ENCODE measurements at places on chromosomes 2 and 18. TPM values are rescaled to one million over a fixed set of nuclear protein-coding genes. Genes with fewer than 3 reads are reported as not detected.

DNA sequence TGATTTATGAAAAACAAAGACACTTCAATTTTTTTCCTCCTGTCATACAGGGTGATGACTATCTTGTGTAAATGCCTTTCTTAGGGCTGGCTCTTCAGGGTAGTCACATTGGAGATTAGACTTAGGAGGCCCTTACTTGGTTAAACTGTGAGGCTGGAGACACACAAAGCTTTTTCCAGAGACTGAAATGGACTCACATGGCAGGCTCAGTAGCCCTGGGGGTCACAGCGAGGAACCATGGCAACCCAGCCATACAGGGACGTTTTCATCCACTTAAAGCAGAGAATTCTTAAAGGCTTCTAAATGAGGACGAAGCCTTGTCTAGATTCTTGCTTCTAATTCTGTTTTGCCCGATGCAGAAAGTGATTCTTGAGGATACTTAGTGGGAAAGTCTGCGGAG, 57.3 kb upstream of the ZDBF2 start:
- no peak for DNase-seq

GRCh38 chr18:39667905-39668304, 2102.3 kb upstream of the CELF4 start:
- no peak for DNase-seq

DNA sequence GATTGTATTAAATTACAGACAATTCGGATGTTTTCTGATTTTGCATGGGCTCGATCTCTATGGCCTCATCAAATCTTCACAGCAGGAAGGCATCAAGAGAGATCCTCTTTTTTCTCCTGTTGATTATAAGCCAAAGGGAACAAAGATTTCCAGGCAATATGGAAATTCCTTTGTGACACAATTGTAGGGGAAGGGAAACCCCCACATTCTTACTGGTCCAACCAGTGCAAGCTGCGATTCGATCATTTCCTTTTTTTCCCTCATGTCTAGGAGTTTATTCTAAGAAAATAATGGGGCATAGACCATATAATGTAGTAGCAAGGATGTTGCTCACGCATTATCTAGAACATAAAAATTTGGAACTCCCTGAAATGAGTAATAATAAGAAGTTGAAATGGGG, 87.7 kb downstream of the LYPD6 start:
- no peak for DNase-seq

DNA sequence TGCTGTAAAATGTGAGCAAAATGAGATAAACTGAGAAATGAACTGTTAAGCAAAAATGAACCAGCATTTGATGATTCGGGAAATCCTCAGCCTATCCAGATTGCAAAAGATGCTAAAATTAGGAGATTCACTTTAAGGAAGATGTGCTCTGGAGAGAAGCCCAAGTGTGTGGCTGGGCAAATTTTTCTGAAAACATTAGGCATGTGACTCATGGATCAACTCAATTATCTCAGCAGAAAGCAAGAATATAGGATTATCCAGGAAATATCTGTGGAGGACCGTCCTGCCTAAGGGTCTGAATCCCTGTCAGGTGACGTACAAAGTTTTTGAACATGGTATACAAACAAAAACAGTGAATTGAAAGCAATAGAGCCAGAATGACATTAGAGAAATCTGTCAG, 1268.3 kb upstream of the TMEFF2 start:
- DNase-seq: no peak

FEV gene
- not detected for total RNA-seq
